ENCODE measurements at places on chromosomes 16 and 17.

DNA sequence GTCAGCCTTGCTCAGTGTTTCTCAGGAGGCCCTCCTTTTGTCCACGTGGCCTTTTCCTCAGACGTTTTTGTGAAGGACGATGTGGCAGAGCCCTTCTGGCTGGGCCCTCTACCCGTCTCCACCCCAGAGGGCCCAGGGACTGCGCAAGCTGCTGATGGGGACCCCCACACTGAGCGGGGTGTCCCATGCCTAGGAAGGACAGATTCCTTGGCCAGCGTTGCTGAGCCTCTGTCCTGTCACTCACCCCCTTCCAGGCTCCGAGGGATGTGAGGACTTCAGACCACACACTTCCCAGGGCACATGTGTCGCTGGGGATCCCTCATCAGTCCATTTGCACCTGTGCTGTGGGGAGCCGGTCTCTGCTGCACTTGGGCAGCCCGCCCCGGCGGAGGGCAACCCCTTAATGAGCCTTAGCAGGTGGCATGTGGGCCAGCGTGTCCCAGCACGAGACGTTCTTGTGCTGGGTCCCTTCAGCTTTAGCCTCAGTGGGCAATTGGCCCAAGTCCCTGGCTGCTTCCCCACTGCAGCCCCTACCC lies 48.3 kb downstream of the NT5M start:
- no peak for DNase-seq

GRCh38 chr17:75115555-75115954 lies 5.8 kb downstream of the ARMC7 start:
- DNase-seq: no peak

DNA sequence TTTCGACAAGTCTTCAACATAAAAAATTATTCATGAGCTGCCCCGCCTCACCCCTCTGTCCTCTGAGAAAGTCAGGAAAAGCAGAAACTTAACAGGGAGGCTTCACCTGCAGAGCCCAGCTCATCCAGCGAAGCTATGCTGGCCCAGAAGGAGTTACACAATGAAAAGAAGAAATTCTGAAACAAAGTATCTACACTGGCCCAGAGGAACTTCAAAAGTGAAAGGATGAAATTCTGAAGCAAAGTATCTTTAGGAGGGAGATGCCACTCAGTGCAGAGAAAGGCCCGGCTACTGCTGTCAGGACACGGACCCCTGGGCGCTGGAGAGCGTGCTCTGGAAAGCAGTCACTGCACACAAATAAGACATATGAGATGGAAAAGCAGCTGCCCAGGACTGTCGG lies 1.6 kb downstream of the GALNS start:
- no peak for DNase-seq

GRCh38 chr16:58493756-58494431 lies 6.0 kb upstream of the NDRG4 start:
- no peak for DNase-seq

- DNase-seq: no peak
Measured at GRCh38 chr16:86072328-86073102, 173.6 kb downstream of the IRF8 start.

DNA sequence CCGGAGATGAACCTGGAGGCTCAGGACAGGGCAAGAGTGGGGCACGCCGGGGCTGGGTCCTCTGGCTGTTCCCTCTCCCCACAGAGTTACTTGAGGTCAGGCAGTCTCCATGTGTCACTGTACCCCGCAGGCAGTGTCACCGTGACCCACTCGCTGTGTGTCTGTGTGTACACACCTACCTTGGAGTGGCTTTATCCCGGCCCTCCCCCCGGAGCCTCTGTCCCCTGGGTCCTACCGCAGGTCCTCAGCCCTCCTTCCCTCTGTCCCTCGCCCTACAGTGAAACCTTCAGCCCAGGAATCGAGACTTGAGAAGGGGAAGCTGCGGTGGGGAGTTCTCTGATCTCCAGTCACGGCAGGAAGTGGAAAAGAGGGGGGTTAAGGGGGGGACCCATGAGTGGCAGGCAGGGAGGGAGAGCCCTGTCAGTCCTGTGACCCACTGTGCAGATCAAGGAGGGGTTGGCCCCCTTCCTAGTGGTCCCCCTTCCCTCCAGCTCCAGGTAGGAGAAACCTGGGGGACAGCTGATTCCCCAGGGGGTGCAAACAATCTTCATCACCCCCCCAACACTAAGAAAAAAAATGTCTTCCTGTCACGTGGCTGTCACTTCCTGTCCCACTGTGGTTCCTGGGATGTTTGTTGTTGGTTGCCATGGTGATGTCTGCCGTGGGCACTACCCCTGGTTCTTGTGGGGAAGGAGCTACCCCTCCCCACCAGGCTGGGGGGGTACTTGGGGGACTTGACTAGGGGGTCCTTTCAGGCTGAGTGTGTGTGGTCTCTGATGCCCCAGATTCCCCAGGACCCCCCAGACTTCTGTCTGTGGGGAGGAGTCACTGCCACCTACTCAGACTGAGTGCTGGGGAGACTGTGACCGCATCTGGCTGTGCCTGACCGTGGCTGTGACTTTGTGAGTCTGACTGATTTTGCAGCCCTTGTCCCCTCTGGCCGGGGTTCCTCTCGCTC lies 13.7 kb downstream of the RARA start:
- DNase-seq: peak; percentile 64

DNA sequence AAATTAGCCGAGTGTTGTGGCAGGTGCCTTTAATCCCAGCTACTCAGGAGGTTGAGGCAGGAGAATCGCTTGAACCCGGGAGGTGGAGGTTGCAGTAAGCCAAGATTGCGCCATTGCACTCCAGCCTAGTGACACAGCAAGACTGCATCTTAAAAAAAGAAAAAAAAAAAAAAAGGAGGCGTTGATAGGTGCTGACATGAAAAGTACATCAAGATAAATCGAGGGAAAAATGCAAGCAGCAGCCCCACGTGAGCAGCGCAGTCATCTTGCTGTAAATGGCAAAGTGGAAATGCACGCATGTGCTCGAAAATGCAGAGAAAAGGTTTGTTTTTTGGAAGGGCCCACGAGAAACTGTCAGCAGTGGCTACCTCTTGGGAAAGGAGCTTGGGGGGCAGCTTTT lies 20.9 kb downstream of the MXRA7 start:
- DNase-seq: no peak

- DNase-seq: no peak
Measured at GRCh38 chr17:34852614-34853013, 108.6 kb downstream of the CCT6B start.

DNA sequence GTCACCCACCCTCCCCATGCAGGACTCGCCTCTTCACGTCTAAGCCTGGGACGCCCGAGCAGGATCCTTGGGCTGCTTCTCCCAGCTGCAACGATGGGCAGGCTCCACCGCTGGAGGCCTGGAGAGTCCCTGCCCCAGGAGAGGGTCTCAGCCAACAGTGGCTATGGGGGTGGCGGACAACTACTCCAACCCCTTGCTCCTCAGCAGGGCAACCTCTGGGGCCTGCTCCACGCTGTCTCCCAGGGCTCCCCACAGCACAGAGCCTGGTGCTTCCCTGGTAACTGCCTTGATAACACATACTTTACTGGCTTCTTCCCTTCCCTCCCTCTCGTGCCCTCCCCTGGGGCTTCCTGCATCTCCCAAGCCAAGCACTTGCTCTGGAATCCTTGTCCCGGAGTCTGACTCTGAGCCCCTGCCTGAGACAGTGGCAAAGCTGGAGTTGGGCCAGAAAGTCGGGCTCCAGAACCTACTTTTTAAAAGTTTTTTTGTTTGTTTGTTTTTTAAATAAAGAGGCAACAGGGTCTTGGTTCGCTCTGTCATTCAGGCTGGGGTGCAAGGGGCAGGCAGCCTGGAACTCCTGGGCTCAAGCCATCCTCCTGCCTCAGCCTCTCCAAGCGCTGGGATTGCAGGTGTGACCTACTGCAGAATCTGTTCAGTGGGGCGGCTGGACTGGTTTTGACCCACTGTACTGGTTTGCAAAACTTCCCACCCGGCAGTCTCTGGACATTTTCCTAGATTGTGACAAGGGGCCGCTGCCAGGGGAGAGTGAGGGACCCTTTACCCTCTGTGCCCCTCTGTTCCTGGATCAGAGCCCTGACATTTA lies 99.4 kb downstream of the TNFRSF13B start:
- DNase-seq: no peak

- no peak for DNase-seq
Measured at GRCh38 chr16:46812781-46813540, 18.0 kb downstream of the C16orf87 start.

DNA sequence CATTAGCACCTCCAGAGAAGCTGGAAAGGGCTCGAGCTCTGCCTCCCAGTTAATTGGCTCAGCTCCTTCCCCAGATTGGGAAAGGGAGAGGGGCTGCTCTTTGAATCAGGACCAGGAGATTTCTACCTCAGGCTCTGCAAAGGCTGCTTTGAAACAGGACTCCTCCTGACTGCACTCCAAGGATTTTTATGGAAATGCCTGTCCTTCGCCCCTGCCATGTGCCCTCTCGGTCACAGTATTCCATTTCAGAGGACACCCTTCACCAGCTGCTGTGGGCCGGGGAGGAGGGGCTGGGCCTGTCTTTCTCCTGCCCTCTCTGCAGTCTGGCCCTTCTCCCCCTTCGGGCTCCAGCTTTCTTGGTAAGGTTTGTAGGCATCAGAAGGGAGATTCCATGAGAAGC lies 13.6 kb downstream of the MRM1 start:
- DNase-seq: no peak

DNA sequence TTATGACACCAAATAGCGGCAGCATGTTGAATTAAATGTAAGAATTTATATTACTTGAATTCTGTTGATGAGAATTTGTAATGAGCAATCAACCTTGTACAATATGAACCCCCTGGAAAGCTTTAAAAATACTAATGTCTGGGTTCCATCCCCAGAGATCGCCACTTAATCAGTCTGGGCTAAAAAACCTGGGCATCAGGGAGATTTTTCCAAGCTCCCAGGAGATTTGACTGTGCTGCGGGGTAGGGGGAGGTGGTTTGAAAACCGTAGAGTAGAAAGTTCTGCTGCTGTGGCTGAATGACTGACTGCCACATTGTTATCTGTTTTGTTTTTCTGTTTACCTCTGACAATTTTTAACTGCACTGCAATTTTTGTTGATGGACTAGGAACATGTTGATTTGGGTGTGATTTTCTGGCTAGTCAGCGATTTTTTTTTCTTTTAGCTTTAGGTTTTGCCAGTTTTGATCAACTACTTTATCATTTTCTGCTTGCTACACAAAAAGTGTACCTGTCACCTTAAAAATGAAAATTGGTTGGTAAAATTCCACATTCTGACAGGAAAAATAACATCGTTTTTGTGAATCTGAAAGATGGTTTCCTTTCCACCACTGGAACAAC lies 79.3 kb downstream of the PCTP start:
- DNase-seq: no peak

DNA sequence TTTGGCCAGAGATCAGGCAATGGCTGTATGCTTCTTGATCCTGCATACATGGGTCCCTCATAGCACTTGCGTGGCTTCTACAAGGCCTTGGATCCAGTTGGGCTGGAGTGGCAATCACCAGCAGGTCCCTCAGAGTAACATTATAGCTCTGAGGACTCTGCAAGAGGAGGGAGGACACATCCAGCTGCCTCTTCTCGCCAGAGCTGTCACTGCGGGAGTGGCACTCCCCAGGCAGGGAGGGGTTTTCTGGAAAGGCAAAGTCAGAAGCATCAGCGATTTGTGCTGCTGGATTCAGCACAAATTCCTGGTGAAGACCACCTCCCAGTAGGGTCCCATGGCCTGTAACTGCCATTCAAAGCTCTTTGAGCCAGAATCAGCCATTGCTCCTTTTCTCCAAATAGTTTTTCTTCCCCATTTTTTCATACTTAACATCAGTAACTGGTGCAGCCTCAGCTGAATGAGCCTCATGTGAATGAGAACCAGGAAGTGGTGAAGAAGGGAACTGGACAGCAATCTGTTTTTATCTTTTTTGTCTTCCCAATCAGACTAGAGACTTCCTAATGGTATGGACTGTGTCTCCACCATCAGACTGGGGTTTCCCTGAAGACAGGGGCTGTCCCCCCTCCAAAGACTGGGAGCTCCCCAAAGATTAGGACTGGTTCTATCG lies 40.6 kb upstream of the HOXB13 start:
- DNase-seq: no peak

- no peak for DNase-seq
Measured at GRCh38 chr17:79001190-79002020, 8.2 kb downstream of the CANT1 start.

DNA sequence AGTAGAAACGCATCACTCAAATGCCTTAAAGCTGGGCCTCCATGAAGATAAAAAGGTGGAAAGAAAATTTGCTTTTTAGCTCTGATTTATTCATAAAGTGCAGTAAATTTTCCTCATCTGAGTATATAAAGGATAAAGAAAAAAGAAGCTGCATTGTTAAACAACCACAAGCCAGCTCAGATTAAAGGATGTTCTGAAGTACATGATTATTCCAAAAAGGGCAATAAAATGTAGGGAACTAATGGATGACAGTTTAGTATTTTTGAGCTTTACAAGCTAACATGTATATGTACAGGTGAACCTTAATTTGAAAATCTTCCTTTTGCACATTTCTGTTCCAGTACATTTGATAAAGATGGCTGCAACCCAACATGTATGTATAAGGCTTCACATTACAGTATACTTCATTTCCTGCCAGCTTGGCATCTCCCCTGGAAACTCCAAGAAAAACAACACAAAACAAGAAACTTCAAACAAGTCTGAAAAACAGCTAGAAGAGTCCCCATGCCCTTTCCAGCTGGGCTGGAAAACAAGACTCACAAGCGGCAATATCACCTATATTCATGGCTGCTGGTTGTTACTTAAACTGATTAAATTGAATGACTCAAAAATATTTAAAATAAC lies 225.7 kb downstream of the CEP112 start:
- DNase-seq: no peak

DNA sequence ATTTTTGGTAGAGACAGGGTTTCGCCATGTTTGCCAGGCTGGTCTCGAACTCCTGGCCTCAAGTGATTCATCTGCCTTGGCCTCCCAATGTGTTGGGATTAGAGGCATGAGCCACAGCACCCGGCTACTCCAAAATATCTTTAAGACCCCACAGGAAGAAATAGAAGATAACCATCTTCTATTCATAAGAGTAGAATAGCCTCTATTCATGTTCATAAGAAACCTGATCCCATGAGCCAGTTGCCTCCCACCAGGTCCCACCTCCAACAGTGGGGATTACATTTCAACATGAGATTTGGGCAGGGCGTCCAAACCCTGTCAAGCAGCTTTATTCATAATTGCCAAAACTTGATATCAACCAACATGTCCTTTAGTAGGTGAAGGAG lies 13.9 kb upstream of the TMC7 start:
- DNase-seq: no peak

DNA sequence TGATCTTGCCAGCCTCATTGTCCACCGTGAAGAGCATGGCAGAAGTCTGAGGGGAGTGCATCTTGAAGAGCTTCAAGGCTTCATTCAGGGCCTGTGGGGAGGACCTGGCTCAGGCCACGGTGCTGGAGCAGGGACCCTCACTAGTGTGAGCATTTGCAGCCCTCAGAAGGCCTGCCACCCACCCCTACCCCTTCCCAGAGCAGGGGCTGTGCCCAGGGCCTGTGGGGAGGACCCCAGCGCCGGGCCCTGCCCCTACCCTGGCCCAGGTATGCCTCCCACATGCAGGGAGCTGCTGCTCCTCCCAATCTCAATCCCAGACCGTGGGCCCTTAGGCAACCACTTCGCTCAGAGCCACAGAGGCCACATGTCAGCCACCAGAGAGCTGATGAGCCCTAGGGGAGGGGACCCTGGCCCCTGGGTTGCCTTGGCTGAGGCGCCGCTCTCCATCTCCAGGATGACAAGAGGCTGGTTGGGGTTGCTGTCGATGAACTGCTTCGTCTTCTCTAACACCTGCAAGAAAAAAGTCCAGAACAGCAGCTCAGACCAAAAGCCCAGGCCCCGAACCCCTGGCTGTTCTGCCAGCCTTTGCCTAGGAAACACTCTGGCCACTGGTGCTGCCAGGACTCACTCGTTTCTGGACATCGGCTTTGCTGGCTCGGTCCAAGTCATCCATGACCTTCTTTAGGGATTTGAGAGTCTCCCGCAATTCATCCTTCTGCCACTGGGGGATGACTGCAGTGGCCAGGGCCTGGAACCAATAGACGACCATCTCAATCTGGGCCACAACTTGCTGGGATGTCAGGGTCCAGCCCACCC lies 1.8 kb upstream of the EXOSC6 start:
- DNase-seq: peak; percentile 8
